ENCODE measurements at places on chromosomes 16 and 17.
A peak's percentile ranks its signal among the peaks of the same experiment; 100 is the strongest.

GRCh38 chr17:47928415-47928814, 13.0 kb upstream of the PNPO start:
- no peak for DNase-seq

DNA sequence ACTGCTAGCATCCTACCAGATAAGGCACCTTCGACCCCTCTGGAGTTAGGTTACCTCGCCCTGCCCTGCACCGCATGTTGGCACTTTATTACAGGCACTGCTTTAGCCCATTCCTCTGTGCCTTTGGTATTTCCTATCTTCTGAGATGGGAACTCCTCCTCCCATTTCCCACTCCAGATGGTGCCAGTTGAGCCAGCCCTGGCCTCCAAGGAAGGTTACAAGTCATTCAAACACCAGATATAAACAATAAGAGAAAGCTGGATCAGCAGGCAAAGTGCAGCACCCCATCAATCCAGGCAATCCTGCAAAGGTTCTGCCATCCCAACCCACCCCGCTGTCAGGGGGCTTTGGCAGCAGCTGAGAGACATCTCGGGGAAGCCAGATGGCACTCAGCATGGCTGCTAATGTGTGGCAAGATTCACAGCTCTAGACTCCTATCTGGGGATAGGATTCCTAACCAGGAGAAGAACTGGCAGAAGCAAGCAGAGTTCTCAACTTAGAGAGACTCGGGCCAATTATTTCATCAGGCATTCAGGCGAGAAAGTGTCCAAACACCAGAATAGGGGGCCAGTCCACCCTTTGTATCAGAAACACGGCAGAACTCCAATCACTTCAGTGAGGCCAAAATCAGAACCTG, 113.0 kb downstream of the COPRS start:
- no peak for DNase-seq

DNA sequence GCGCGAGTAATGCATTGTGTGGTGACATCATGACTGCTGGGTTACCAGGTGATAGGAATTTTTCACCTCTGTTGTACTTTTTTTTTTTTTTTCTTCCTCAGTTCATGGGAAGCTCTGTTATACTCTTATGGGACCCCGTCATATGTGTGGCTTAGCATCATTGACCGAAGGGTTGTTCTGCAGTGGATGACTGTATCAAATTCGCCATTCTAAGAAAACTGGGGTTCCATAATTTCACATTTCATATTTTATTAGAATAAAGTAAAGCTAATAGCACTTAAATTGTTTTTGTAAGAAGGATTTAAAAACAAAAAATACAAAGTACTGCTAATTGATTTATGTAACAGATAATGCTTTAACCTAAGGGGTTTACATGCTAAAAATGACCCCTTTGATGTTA, 32.0 kb upstream of the MRC2 start:
- DNase-seq, result no peak

DNA sequence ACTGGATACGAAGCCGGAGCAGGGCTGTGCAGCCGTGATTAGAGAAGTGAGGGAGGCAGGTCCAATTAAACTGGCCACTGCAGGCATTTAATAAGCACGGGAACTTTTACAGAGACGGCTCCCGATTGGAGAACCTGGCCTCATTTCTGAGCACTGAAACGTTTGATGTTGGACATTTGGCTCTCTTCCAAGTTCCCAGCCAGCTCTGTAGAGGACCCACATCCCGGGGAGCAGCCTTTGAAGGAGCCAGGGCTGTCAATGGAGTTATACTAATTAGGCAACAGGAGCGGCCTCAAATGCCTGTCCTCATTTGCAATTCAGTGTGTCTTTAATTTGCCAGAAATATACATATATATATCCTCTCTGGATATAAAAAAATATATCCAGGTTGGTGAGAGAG, 499.4 kb upstream of the C16orf82 start:
- no peak for DNase-seq

DNA sequence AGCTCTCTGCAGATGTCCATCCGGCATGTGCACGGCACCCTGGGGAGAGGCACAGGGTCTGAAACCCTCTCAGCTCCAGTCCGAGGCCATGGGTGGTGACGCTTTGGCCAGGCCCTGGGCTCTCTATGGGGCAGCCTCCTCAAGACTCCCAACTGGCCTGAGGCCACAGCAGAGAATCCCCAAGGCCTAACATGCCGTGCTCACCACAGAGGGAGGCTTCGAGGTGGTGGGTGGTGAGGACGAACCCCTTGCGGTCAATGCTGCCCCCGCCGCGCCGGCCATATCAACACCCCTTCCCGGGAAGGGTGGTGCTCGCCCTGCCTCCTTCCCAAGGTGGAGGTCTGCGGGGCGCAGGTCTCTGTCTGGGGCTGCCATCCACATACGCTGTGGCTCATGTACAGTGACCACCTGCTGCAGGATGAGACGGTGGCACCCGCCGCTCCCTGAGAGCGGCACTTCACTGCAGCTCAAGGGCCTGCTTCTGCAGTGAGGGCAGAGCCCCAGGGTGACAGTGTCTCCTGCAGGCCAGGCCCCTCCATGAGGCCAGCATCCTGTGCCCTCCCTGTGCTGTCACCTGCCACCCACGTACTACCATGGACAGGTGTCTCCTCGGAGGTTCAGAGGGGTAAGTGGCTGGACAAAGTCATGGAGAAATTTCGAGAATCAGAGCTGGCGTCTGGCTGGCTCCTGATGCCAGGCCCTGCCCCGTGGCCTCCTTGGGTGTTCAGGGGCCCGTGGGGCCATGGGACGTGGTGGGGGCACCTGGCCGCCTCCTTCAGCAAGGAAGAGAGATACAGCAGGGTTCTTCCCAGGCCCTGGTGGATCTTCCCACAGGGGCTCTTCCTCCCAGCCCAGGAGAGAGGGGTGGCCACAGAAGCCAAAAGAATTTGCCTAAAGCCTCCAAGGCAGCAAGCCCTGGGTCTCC, 54.6 kb upstream of the ACSF3 start:
- DNase-seq, result no peak

DNA sequence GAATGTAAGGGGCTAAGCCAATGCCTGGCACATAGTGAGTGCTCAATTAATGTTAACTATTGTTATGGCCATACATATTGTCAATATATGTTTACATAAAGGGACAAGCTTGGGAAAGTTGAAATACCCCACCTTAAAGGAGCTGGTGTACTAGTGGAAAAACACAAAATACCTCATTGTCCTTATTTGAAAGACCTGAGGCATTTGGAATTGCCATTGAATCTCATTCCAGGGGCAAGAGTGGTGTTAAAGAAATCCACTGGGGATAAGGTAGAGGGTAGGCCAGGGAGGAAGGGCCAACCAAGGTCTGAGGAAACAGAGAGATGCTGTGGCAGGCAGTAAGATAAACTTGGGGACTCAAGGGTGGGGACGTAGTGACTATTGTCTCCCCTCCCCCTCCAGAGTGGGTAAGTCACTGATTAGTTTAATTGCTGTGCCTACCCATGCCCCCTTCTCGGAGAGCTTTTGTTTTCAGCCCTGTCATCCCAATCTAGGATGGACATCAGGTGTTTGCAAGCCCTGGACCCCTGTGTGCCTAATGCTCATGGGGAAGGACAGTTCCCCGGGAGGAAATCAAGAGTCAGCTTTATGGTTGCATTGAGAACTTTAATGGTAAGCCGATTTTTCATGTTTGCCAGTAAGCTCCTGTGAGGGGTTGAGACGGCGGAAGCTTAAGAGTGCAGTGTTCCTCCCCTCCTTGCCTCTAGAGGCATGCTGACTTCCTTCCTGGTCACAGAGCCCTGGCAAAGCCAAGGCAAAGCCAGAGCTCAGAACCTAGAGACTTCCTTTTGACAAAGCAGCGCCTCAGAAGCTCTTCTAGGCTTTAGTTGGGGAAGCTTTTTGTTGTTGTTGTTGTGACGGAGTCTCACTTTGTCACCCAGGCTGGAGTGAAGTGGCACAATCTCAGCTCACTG, 2.5 kb upstream of the HEATR9 start:
- DNase-seq, result no peak

- DNase-seq, result no peak
Observed at GRCh38 chr16:89996178-89996489, 23.1 kb downstream of the DBNDD1 start.

DNA sequence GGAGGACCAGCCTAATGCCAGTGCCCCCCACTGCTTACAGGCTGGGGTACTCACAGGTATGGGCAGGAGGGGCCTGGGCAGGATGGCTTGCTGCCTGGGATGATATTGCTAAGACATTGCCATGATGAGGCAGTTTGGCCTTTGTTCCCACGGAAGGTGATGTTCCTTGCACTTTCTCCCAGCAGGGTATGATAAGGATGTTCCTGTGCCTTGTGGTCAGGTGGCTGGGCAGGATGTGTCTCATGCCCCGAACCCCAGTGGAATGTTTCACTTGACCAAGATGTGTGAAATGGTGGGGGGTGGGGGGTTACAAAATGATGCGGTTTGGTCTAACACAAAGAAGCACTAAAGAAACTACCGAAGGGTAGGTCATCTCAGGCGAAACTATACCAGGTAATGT, 337.8 kb upstream of the ZFHX3 start:
- no peak for DNase-seq

- no peak for DNase-seq
Observed at GRCh38 chr17:19359151-19359550, 3.4 kb downstream of the B9D1 start.

DNA sequence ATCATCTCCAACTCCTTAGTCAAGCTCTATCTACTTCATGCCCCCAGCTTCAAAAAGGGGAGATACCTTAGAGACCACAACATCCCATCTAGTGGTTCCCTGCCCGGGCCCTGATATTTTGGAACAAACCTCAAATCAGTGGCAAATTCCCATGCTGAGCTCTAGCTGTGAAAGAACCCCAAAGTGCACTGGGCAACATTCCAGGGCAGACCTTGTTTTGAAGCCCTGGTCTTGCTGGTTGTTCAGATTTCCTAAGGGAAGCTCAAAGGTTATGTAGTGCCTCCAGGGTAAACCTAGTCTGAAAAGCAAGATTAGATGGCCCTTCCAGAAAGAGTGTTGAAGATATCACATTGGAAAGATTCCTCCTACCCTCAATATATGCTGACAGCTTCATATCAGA, 16.3 kb downstream of the FAM117A start:
- DNase-seq, result no peak

GRCh38 chr17:77914385-77915254, 43.9 kb upstream of the TNRC6C start:
- DNase-seq, result no peak

DNA sequence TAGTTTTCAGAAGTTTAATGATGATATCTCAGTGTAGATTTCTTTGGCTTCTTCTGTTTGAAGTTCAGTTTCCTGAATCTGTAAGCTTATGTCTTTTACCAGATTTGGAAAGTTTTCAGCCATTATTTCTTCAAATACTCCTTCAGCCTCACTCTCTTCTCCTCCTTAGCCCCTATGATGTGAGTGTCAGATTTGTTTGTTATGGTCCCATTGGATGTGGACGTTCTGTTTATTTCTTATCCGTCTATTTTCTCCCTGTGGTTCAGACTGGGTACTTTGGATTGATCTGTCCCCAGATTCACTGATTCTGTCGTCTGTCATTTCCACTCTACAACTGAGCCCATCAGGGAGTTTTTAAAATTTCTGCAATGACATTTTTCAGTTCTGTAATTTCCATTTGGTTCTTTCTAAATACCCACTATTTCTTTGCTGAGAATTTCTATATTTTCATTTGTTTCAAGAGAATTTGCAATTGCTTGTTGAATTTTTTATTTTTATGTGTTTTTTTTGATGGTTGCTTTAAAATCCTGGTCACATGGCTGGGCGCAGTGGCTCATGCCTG, 110.9 kb downstream of the SEC14L1 start:
- no peak for DNase-seq

GRCh38 chr16:28163699-28164098, 48.1 kb downstream of the XPO6 start:
- DNase-seq, result no peak

DNA sequence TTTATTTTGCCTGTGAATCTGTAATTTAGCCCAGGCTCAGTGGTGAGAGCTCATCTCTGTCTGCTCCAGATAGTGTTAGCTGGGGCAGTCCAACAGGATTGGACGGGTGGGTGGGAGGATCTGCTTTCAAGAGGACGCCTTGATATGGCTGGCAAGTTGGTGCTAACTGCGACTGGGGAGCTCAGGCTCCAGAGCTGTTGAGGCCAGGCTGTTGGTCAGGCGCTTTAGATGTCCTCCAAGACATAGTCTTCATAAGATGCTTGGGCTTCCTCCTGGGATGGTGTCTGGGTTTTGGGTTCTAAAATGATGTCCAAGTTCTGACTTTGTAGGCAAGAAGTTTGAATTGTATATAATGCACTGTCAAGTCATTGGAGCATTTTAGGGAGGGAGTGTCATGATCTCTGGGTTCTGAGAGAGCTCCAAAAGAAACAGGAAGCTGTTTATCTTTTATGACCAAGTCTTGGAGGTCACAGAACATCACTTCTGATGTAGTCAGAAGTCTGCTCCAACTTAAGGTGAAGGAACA, 12.8 kb upstream of the PCTP start:
- no peak for DNase-seq

DNA sequence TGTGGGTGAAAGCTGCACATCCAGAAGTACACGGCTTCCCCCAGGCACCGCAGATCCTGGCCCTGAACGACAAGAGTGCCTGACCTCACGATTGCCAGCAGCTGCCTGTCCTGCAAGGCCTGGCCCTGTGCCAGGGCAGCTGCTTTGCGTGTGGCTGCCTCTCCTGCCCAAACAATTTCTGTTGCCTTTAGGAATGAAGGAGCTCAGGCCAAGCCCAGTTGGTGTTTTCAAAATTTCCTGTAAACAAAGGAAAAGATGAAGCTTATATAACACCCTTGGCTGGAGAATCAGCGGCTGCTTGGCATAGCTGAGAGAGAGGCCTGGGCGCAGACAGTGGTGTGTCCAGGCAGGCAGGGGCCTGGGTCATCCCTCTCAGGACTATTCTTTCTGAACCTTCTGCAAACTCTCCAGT, 11.7 kb upstream of the SLC47A2 start:
- DNase-seq, result peak; percentile 74

DNA sequence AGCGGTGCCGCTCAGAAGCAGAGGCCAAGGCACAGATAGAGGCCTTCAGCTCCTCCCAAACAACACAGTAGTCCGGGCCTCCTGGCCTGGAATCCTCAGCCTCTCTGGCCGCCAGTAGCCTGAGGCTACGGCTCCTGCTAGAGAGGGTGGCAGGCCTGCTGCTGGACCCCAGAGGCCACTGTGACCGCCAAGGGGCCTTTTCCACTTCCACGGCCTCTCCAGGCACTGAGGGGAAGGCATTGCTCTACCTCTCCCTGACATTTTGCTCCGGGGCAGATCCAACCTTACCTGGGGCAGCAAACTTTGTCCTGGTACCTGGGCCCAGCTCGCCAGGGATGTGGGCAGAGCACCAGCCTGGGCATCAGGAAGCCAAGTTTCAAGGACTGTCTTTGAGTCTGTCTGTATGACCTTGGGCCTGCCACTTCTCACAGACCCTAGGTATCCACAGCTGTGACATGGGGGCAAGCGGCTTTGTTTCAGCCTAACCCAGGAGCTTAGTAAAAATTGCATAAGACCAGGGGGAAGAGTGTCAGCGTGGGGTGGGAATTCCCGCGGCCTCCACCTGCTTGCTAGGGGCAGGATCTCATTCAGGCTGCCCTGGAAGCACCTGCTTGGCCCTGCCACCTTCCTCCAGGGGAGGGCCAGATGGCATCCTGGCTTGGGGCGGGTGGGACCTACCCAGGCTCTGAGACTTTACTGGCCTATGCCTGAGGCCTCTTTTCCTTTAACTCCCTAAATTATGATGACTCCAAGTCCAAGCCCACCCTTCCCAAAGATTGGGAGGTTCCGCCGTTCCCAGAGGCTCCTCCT, 33.2 kb downstream of the ADGRG5 start:
- no peak for DNase-seq

- no peak for DNase-seq
Observed at GRCh38 chr16:24568392-24568791, 29.0 kb downstream of the RBBP6 start.

All from pulmonary artery endothelial cell (primary cell).